Activated naive CD4-positive, alpha-beta T cell treated with anti-CD3 and anti-CD28 coated beads, Interleukin-2, amount 10 ng/mL, durations not matched to agents 7 days and 5 days (primary cell): ENCODE measurements at places on chromosomes 6 and 20.

GRCh38 chr20:58461899-58462298 lies 53.3 kb downstream of the APCDD1L start:
- DNase-seq: no peak

GRCh38 chr6:150150821-150151646 lies 8.2 kb downstream of the PPP1R14C start:
- no peak for DNase-seq

GRCh38 chr20:22699396-22699795 lies 115.0 kb upstream of the FOXA2 start:
- DNase-seq: no peak

GRCh38 chr6:28569748-28570147 lies 44.1 kb downstream of the GPX5 start:
- no peak for DNase-seq

DNA sequence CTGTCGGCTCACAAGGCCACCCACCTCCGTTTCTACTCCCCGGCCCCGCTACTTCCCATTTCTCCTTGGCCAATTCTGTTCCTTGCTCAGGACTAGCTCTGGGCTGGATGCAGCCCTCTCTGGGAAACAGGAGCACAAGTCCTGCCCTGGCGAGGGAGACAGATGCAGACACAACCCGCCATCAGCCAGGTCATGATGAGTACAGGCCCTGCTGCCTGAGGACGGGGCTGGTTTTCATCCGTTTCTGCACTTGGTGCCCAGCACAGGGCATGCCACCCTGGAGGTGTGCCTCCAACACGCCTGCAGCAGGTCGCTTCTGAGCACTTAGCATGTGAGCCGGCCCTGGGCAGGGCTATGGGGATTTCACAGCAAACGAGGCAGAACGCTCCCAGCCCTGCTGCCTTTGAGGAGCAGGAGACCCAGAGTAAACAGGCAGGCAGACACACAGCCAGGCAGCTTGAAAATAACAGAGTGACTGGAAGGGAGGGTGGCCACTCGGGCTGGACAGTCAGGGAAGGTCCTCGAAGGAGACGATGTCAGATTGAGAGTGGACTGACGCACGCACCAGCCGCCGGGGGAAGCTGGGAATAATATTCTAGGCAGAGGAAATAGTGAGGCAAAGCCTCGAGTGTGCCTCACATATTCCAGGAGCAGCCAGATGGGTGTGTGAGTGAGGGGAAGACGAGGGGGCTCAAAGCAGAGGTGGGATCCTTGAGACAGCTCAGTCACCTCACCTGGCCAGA lies 21.2 kb upstream of the VSTM2L start:
- no peak for DNase-seq

- DNase-seq: no peak
Measured at GRCh38 chr6:75089151-75089897, 116.5 kb downstream of the COL12A1 start.

DNA sequence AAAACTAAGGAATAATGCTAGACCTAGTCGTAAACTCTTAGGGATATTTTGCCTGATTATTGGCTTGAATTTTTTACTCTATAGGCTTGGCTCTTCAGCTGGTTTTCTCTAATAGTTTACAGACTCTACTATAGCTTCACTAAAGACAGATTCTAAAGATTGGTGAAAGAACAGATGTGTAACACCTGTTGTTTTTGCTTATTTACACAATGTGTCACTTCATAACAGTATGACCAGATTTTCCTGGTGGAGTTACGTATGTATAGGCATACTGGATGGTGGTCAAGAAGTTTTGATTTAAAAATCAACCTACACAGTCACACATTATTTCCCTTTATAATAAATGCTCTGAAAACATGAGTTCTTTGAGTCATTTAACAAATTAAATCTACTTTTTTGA lies 4.8 kb downstream of the COL19A1 start:
- no peak for DNase-seq

DNA sequence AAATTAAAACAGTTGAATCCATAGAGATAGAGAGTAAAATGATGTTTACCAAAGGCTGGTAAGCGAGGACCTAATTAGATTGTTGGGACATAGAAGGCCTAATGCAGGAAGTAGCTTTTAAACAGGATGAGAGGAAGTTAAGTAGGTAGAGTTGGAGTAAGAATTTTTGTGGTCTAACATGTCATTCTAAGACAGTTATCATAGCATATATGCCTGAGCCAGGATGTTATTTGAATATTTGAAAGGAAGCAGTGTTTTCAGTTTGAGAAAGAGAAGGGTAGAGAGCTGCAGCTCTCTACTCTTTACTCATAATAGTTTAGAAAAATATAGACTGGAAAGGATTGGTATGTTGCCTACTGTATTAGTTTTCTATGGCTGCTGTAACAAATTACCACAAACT lies 121.6 kb downstream of the MEI4 start:
- no peak for DNase-seq
